Sigmoid colon (tissue), 7 donors: ENCODE measurements at places on chromosomes 16 and 17.

DNA sequence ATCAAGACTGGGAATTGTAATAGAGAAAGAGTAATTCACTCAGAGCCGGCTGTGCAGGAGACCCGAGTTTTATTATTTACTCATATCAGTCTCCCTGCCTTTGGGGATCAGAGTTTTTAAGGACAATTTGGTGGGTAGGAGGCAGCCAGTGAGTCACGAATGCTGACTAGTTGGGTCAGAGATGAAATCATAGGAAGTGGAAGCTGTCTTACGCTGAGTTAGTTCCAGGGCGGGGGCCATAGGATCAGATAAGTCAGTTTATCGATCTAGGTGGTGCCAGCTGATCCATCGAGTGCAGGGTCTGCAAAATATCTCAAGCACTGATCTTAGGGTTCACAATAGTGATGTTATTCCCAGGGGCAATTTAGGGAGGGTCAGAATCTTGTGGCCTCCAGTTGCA, 20.2 kb upstream of the GUCY2D start:
- peak; percentile 12 for DNase-seq

GRCh38 chr16:86092586-86093480, 193.9 kb downstream of the IRF8 start:
- DNase-seq = peak; percentile 48

DNA sequence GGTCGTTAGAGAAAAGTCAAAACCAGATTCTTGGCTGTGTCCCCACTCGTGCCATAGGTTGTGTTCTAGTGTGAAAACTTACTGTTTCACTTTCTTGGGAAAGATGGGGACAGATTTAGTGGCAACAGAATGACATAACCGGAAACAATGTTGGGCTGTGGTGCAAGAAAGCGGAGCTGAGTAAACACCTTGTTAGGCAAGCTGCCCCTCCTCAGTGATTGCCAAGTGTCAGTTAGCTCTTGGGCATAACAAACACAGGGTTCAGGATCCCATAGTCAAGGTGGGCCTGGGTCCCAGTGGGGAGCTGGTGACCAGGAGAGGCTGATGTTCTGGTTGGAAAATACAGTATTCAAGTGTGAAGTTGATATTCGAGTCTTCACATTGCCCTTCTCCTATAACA, 15.4 kb downstream of the UBN1 start:
- DNase-seq = no peak

DNA sequence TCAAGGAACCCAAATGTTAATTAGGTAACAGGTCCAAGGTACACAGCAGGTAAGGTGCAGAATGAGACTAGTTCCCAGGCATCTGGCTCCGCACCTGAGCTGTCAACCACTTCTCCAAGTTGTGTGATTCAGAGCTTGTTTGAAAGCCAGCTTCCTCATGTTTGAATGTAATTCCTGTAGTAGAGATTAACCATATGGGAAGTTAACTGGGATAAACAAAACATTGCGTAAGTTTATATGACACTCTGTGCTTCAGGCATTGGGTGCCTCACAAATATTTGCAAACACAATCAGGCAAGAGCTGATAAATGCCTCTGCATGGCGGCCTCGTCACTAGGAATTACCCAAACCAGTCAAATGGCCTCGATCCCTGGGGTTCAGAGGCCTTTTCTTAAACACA, 27.9 kb upstream of the CPHXL start:
- DNase-seq = no peak

DNA sequence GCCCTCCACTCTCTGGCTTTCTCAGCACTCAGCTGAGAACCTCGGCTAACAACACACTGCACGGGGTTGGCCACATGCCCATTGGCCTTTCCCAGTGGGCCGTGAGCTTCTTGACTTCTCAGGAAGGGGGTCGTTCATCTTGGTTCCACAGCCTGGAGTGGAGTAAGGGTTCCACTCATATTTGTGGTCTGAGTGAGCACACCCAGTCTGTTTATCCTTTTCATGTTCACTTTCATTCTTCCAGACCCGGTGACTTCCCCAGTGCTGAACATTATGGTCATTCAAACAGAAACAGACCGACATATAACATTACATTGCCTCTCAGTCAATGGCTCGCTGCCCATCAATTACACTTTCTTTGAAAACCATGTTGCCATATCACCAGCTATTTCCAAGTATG, 8.2 kb downstream of the MILR1 start:
- DNase-seq = no peak

DNA sequence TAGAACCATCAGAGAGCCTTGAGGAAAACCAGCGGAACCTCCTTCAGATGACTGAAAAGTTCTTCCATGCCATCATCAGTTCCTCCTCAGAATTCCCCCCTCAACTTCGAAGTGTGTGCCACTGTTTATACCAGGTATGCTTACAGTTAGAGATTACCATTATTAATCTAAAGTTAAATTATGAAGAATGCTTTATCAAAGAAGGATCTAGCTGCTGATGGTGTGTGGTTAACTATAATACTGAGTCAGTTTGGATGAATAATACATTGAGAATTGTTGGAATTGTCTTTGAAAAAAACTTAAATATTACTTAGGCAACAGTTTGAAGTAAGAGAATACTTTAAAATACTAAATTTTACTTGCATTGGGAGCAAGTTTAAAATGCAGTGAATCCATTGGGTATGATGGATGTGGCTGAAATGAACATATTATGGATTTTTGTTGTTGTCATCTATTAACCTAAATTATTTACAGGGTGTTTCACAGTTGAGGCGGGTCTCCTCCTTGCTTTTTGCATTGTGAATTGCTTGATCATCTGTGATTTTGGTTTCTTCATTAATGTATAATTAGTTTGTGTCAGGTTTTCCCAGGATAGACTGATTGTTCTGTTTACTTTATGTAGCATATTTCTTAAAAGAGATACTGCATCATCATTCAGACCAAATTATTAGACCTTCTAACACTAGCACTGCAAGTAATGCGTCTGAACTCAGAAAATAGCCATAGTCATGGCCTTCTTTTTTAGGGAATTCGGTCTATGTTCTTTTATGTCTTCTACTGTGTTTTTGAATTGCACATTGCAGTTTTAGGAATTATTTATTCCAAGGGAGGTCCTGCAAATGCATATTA, 47.8 kb downstream of the OMG start:
- DNase-seq = no peak

- no peak for DNase-seq
Observed at GRCh38 chr17:73227944-73228343, 33.7 kb downstream of the CPSF4L start.

GRCh38 chr17:6501359-6501758, 55.0 kb downstream of the PITPNM3 start:
- peak; percentile 38 for DNase-seq

DNA sequence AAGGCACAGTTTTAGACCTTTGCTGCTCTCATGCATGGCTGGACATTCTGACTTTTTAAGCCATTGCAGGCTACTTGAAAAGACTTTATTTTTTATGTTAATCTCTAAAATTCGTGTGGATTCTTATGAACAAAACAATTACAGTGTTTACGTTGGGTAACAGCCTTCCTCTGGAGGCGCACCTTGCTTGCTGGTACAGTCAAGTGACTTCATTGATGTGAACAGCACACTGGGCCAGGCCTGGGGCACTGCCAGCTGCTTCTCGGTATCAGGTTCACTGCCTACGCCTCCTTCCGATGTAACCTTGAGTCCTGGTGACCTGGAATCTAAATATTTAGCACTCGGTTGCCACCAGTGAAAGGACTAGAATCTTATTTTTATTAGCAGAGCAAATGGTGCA, 27.8 kb downstream of the MARCHF10 start:
- no peak for DNase-seq

DNA sequence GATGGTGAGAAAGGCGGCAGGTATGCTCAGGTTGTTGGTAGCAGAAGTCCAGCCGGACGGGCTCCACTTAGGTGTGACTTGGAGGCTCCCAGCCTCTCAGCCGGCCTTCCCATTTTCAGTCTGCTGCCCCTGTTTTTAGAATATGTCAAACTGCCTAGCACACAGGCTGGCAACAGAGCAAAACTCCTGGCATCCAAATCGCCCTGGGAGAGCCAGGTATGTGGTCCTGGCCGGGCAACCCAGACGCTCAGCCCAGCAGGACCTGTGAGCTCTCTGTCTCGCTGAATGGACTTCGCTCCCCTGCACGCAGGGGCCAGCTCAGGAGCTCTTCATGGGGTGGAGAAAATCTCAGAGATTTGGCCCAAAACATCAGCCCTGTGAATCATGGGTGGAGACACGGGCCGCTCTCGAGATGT, 147.9 kb upstream of the CHMP6 start:
- peak; percentile 36 for DNase-seq

GRCh38 chr16:57156351-57156703, 29.5 kb downstream of the PSME3IP1 start:
- DNase-seq = no peak

DNA sequence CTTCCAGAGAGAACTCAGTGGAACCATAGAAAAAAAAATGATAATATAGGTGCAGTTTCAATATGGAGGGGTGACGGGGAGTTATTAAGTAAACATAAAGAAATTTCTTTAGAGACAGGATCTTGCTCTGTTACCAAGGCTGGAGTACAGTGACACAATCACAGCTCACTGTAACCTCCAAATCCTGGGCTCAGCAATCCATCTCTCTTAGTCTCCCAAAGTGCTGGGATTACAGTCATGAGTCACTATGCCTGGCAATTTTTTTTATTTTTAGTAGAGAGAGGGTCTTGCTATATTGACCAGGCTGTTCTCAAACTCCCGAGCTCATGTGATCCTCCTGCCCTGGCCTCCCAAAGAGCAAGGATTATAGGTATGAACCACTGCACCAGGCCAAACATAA, 48.8 kb downstream of the NLRC5 start:
- DNase-seq = no peak

- peak; percentile 96 for DNase-seq
Observed at GRCh38 chr17:18158022-18158600, 25.5 kb upstream of the ALKBH5 start.

DNA sequence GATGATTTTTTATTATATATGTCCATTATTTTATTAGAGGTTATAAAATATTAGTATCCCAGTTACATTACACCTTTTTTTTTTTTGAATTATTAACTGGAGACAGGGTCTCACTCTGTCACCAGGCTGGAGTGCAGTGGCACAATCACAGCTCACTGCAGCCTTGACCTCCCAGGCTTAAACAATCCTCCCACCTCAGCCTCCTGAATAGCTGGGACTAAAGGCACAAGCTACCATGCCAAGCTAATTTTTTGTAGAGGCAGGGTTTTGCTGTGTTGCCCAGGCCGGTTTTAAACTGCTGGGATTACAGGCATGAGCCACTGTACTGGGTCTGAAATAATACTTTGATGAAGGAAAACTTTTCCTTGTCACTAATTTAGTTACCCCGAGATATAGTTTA, 63.6 kb downstream of the VMP1 start:
- DNase-seq = no peak

DNA sequence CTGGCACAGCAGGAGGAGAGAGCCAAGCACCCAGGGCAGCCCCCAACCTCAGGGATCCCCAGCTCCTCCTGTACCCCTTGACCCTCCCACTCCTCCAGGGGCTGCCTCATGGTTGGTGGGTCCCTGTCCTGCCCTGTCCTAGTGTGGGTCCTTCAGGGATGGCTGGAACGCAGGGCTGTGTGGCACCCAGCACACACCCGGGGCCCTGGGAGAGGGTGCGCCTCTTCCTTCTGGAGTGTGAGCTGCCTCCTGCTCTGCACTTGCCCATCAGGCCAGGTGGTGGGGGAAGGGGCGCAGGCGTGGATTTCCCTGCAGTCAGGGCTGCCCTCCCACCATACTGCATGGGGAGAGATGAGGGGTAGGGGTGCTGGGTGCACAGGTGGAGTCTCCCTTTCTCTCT, 42.6 kb downstream of the SOCS1 start:
- DNase-seq = no peak

DNA sequence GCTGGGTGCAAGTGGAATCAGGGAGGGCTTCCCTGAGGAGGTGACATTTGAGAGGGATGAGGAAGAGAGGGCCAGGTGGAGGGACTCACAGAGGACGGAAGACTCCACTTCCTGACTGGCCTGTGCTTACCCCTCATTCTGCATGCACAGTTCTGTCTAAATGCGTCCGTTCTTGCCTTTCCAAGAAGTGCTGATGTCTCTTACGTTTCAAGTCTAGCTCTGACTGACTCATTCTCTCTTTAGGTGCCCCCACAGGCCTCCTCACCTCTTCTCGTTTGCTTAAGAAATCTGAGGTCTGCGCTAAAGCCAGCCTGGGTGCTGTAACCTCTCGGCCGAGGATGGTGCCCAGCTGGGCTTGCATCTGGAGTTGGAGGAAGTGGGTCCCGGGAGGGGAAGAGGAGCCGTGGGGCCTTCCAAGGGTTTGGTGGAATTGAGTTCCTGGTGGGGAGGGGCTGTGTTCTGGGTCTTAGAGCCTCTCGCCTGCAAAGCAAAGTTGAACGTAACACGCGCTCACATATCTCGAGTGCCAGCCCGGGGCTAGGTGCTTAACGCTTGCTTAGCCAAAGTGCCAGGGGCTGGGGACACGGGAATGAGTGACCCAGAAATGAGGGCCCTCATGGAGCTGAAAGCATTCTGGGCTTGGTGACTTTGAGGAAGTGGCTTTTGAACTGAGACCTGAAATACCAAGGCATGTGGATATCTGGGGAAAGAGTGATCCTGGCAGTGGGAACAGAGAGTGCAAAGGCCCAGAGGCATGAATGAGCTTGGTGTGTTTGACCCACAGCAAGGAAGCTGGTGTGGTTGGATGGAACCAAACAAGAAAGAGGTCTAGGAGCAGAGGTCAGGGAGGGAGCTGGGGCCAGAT, 4.8 kb downstream of the IL4R start:
- DNase-seq = peak; percentile 77

GRCh38 chr16:68668266-68668665, 23.2 kb downstream of the CDH3 start:
- no peak for DNase-seq

DNA sequence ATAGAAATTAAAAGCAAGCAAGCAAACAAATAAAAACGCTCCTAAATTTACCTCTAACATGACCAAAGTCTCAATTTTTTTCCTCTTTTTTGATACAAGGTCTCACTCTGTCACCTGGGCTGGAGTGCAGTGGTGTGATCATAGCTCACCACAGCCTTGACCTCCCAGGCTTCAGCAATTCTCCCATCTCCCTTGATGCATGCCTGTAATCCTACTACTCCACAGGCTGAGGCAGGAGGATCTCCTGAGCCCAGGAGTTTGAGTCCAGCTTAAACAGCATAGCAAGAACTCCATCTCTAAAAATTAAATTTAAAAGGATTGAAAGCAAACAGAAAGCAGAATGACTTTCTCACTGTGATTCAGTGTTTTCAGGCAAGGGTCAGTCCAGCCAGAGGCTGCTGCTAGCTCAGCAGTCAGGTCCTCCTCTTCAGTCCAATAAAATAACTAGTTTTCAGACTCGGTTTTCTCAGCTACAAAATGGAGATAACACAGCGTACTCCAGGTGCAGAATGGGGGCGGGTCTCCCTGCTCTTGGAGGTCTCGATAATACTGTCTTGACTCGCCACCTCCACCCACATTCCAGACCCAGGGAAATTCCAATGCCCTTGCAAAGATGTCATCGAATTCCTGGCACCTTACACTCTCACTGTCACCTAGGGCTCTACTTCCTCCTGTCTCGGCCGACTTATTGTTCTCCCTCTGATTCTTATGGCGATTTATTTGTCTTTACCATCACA, 20.7 kb upstream of the MRTFB start:
- no peak for DNase-seq

GRCh38 chr17:31389657-31390381, 1.7 kb upstream of the RAB11FIP4 start:
- no peak for DNase-seq

- DNase-seq = no peak
Observed at GRCh38 chr17:55340686-55341085, 75.9 kb downstream of the HLF start.
